ENCODE measurements at places on chromosomes 1 and 21.
A peak's percentile ranks its signal among the peaks of the same experiment; 100 is the strongest.

- peak; percentile 97 for DNase-seq
Observed at GRCh38 chr1:246002725-246003441, 504.2 kb downstream of the SMYD3 start.

DNA sequence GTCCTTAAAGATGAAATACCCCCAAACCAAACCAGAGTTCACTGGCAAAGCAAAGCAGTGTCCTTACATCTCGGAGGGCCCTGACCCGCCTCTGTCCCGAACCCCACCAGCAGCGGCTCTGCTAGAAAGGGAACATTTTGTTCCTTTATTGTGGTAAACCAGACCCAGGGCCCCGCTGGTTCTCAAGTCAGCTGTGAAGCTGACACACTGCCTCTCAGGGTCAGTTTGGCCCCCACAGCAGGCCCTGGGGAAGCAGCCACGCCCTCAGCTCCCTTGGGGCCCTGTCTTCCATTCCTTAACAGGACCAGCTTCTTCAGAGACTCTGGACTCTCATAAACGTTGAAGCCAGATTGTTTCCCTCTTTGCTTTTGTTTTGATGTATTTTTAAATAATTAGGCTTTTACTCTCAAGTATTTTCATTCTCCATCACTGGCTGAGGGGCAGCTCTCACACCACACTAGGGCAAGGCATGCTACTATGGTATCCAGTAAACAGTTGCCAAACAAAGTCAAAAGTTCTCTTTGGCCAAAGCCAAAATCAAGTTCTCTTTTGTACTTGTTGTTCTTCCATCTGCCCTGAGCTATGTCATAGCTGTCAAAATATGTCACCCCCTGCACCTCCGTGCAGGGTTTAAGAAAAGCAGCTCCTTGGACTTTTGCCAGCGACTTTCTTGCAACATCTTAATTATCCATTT is 61.1 kb upstream of the ANGPTL1 start:
- no peak for DNase-seq

GRCh38 chr1:189609167-189609566 is 868.5 kb downstream of the BRINP3 start:
- no peak for DNase-seq

DNA sequence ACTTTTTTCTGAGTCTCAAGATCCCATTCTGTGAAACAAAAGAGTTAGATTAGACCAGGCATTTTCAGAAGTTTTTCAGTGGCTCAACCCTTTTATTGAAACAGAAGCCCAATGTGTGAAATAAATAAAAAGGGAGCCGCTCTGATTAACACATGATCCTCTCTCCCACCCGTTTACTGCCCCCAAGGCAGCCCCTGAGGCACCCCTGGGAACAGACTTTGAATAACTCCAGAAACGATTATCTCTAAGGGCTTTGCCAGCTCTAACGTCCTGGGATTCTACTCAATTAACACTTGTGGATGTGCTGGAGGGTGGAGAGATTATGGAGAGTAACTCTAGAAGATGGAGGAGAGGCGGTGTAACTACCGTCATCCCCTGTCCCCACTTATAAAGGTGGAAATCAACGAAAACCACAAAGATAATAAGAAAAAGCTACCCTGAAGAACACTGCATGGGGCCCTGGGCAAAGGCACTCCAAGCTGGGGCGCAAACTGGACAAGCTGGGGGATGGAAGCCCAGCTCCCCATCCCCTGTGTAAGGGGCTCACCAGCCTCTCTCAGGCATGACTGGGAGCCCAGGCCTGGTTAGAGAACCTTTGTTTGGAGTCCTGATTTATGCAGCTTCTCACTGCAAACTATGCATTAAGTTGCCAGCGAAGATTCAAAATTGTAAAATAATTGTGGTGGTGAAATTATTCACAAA is 39.0 kb upstream of the GRIK3 start:
- no peak for DNase-seq

DNA sequence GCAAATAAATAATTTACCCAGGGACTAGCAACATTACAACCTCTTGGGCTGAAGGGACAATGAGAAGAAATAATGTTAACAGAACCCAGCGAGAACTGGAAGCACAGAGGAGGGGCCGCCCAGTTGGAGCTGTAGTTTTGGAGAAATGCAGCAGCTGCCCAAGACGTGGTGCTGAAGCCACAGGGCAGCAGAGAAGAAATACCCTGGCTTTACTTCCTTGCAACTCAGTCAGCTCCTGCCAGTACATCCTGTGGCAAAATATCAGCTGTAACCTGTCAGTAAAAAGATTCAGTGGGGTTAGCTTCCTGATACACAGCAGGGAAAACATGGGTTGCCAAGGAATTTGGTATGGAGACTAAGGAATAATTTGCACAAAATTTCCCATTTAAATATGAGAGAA is 283.6 kb upstream of the USP25 start:
- no peak for DNase-seq

DNA sequence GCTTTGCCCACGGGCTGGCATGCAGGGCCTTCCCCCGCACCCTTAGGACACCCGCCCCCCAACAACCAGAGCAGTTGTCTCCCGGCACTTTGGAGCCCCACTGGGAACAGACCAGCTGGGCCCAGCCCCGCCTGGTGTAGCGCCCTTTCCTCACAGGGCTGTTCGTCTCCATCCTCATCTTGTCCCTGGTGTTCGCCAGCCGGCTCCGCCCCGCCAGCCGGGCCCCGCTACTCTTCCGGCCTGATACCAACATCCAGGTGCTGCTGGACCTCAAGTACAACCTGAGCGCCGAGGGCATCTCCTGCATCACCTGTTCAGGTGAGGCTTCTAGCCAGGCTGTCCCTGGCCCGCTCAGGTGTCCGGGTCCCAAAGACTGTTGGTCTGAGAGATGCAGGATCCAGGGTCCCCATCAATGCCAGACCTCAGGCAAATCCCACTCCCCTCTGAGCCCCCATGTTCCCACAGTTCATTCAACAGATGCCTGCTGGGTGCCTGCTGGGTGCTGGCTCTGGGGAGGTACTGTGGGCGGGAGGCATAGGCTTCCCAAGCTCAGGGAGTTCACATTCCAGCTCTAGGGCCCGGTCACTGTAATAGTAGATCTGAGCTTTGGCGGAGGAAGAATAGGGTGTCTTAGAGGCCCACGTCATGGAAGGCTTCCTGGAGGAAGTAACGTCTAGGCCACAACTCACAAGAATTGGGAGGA is 41.7 kb downstream of the DISP3 start:
- DNase-seq: no peak

DNA sequence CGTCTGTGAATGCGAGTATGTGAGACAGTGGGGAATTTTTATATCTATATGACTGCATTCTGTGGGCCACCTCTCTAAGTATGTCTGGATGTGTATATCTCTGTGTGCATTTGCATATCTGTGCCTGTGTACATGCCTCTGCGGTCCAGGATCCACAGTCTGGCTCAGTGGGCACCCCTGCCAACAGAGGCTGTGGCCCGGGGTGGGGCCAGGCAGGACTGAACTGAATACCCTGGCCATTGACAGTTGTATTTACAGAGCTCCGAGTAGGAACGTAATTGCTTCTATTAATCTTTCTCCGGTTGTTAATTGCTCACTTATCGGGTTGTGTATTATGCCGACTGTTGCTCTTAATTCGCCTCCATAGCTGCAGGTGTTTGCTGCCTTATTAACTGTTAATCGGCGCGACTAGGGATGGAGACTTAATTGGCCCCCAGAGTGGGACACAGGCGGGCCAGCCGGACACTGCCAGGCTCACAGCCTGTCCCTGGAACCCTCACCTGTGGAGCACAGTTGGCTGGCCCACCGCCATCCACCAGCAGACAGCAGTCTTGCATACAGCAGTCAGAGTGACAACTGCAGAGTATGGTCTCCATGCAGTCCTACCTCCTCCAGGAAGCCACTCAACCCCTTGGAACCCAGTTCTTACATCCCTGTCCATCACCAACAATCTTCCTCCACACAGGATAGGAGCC is 22.4 kb upstream of the ADGRB2 start:
- DNase-seq: peak; percentile 40

- peak; percentile 85 for DNase-seq
Observed at GRCh38 chr1:15799004-15799867, 8.2 kb downstream of the UQCRHL start.

- no peak for DNase-seq
Observed at GRCh38 chr1:36456391-36456928, 6.2 kb upstream of the OSCP1 start.

DNA sequence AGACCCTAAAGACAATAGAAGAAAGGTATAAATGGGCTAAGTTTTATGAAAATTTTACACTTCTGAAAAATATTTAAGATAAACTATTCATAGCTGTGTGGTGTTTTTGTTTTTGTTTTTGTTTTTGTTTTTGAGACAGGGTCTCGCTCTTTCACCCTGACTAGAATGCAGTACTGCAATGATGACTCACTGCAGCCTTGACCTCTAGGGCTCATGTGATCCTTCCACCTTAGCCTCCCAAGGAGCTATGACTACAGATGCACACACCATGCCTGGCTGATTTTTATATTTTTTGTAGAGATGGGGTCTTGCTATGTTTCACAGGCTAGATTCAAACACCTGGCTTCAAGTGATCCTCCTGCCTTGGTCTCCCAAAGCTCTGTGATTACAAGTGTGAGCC is 66.6 kb downstream of the PUM1 start:
- DNase-seq: no peak

DNA sequence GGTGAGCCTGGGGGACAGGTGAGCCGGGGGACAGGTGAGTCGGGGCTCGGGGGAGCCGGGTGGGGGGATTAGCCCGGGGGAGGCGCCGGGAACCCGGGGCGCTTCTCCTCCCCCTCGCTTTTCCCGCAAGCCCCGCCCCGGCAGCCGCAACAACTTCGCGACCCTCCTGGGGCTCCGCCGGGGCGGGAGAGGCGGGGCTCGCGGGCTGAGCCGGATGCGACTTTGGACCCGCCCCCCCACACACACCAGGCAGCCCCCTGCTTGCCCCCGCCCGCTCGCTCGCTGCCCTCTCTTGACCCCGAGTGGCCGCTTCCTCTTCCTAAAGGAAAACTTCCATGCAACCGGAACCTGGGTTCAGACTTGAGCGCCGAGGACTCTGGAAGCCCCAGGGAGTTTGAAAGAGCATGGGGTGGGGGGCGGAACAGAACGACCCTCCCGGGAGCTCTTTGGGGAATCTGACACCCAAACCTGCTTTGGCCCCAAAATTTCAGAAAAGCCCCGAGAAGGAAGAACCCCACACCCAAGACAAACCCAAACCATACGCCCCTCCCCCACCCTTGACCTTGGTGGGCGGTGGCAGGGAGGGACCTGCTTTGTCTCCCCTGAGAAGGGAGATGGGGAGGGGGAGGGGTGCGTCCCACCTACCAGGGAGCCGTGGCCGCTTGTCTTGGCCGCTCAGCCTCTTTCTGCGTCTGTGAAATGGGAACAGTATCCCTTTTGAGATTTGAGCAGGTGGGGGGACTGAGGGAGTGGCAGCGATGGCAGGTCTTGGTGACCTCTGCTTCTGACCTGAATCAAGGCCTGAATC is 550 bp downstream of the ARHGEF16 start:
- peak; percentile 92 for DNase-seq

DNA sequence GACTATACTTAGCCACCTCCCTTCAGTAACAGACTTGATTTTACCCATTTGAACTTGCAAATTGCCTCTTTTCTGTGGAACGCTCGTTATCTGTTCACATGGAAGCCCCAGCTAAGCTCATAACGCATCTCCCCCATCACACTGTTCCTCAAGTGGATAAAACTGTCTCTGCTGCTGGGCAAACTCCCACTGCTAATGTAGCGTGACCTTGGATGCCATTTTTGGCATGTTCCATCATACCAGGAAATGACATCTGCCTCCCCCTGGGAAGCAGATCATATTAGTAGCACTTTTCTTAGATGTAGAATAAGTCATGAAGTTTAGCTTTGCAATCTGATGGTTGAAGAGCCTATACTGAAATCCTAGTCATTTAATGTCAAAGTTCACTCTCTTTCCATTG is 528.7 kb upstream of the PLXNA2 start:
- no peak for DNase-seq

DNA sequence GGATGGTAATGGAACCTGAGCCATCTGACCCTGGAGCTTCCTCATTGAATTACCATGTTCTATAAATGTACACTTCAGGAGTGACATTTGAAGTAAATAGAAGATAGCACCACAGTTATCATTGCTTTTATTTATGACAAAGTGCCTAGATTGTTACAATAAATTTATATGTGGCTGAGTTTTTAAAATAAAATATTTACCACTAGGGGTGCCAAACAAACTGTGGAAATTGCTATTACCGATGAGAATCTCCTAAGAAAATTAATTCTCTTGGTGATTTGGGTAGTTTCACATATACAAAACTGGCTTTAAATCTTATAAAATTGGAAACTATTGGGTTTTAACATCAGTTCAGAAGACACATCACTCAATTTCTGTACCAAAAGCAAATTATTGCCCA is 1.4 kb upstream of the TNR start:
- no peak for DNase-seq

GRCh38 chr1:206004826-206005225 is 1.6 kb upstream of the RAB7B start:
- peak; percentile 29 for DNase-seq

DNA sequence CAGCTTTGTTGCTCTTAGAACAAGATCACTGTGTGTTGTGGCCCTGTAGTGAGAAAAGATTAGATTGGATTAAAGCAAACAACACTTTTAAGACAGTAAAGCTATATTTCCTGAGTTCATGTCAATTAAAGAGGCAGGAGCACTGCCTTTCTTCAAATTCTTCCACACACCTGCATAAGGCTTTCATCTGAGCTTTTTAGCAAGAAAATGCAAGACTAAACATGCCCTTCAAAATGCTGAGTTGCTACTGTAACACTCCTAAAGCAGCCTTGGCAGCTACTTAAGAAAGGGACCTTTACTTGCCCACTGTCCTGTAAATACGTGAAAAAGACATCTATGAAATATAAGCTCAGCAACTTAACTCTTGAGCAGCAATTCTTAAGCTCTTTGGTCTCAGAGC is 11.8 kb downstream of the DPH5 start:
- DNase-seq: no peak

DNA sequence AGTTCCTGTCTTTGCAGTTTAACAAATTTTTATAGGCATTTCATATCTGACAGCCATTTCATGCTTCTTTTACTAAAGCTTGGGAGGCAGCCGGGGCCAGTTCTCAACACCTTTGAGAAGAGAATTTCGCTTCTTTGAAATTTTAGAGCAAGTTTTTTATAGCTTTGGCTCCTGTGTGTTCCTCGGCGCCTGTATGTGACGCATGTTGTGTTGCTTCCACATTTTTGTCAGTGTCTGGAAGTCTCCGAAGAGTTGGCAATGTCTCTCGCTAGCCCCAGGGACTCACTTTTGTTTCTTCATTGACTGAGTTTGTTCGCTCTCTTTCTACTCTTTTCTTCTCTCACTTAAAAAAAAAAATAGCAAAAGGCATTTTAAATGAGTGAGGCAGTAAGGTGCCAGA is 386.9 kb upstream of the PLXNA2 start:
- DNase-seq: no peak

GRCh38 chr1:172135076-172135672 is 285.3 kb upstream of the C1orf105 start:
- no peak for DNase-seq

DNA sequence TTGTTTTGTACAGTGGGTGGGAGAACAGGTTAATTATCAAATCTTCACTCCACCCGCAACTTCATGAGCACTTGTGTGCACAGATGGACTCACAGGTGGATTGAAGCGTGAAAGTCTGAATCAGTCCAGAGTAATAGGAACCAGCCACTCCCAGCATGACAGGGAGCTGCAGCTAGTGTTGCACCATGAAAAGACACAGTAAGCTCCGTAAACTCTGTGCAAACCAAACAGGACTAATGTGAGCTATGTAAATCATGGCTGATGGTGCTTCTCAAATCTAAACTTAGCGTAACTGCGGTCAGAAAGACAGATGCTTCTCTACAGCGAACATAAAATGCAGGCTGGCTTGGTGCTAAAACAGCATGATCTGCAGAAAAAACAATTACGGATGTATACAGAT is 114.4 kb downstream of the CENPF start:
- no peak for DNase-seq
